ENCODE measurements at places on chromosomes 6 and 20.

GRCh38 chr20:63733579-63734081 lies 2.8 kb upstream of the LIME1 start:
- DNase-seq = no peak

DNA sequence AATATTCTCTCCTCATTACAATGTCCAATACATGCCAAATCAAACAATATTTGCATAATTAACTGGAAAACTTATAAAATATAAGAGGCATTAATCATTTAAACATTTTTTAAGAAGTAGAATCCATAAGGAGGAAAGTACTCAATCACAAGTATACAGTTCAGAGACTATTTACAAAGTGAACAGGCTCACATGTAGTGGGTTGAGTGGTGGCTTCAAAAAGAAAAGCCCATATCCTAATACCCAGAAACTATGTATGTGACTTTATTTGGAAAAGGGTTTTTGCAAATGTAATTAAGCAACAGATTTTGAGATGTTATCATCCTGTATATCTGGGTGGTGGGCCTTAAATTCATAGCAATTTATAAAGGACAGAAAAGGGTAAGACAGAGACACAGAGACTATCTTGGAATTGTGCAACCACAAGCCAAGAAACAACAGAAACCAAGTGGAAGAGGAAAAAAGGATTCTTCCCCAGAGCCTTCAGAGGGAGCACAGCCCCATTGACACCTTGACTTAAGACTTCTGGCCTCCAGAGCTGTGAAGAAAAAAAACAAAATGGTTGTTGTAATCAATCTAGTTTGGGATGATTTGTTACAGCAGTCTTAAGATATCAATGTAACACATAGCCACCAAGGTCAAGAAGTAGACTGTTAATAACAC lies 32.7 kb upstream of the CRISP1 start:
- DNase-seq = no peak

DNA sequence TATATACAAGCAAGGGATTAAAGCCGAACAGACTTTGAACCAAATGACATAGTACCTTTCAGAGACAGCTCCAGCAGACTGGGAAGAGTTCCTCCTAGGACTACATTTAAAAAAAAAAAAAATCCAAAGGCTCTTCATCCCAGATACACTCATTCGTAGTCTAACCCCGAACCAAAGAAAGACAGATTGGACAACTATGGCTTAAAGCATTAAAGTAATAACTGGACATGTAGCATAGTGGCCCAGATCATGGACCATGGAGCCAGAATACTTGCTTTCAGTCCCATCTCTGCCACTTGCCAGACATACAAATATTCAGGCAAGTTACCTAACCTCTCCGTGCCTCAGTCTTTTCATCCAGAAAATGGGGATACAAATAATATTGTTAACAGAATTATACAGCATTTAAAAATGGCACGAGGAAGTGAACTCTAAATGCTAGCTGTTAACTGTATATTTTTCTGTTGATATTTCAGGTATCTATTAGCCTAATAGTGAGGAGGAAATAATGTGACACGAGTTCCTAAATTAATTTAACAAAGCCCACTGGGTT lies 123.7 kb downstream of the HIVEP2 start:
- DNase-seq = no peak

- DNase-seq = no peak
These were observed 27.8 kb upstream of the GATA5 start for GRCh38 chr20:62503401-62504178.

- DNase-seq = no peak
These were observed 138.0 kb upstream of the TBX18 start for GRCh38 chr6:84902354-84902928.

- no peak for DNase-seq
These were observed 12.9 kb upstream of the OCSTAMP start for GRCh38 chr20:46563170-46563859.

DNA sequence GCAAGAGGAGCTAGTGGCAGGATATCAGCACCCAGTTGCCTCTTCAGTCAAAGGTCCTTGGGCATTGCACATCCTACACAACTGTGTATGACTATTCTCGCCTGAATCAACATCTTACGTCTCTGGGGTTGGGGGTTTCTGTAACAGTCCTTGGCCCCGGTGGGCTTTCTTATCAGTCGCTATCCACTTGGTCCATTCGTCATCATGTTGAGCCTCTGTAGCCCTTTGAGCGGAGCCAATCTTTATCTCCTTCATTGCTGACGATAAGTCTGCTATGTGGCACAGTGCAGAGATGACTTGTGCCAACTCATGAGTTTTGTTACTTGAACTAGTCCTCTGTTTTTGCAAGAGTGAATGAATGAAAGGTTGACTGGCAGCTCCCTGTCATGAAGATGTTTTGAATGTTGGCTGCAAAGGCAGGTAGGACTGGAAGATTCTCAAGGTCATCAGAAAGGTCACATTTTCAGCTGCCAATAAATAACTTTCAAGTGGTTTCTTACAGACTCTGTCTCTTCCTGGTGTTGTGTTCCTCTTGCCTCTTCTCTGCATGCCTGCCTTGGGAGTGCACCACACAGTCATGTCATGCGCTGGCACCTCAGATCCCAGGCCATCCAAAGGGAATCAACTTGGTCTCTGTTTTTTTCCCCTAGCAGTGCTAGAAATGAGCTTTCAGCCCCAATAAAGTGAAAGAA lies 238.9 kb downstream of the SLC24A3 start:
- no peak for DNase-seq

- DNase-seq = no peak
These were observed 30.6 kb upstream of the RIPOR2 start for GRCh38 chr6:24966381-24966780.

DNA sequence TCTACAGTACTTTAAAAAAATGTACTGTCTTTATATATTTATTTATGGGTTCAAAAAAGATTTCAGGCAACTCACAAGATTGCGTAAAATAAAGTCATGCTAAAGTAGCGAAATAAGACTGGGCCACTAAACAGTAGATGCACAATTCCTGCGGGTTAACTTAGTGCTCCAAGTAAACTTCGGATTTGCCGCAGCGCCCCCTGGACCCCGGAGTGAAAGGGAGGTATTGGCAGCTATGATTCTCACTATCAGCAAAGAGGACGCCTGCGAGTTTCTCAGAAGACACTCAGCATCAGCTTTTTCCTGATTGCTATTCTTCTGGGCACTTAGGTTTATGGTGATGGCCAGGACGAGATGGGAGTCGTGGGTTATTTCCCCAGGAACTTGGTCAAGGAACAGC lies 1.4 kb downstream of the OTOR start:
- DNase-seq = no peak

GRCh38 chr6:158409451-158409850 lies 97.2 kb downstream of the TULP4 start:
- DNase-seq = no peak

DNA sequence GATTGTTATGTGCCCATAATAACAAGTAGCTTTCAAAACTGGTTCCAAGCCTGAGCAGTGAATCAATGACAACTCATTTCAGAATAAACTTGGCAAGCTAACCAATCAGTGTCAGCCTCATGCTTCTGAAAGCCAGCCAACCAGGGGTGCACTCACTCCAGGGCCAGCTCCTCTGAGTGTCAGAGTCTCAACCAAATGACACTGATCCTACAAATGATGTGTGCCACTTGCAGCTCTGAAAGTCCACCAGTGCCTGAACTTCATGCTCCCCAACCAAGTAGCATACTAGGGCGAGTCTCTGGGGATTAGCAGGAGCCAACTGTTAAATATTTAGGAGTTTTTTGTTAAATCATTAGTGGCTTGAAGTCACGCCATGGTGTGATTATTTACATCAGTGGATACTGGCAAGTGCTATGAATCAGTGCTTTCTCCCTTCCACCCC lies 4.5 kb downstream of the IYD start:
- DNase-seq = no peak

DNA sequence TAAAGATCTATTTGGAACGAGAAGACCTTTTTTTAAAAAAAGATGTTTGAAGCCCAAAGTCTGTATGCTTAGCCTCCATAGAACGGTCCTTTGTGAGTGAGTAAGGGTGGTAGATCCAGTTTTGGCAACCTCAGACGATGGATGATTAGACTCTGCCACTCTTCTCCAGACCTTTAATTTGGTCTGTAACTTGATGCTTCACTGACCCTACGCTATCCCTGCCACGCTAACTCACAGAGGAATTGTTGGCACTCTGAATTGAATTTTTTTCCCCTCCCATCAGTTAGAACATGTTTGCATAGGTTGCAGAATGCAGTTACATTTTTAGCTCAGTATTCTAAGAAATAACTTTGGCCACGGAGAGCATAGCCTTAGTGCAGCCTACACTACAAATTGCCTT lies 15.8 kb upstream of the DEK start:
- DNase-seq = no peak

GRCh38 chr6:43578748-43579147 lies 2.8 kb downstream of the POLH start:
- DNase-seq = no peak

DNA sequence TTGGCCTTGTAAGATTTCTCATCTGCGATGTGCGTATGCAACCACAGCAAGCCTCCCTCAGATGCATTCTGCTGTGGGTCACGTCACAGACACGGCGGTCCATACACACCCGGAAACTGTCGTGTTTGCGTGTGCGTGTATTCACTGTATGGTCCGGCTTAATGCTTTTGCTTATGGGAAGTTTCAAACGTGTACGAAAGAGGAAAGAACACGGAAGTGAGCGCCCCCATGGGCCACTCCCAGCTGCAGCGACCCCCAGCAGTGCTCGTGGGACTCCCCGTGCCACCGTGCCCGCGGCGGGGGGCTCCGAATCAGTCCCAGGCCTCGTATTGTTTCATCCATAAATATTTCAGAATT lies 10.2 kb downstream of the DLL1 start:
- DNase-seq = no peak

DNA sequence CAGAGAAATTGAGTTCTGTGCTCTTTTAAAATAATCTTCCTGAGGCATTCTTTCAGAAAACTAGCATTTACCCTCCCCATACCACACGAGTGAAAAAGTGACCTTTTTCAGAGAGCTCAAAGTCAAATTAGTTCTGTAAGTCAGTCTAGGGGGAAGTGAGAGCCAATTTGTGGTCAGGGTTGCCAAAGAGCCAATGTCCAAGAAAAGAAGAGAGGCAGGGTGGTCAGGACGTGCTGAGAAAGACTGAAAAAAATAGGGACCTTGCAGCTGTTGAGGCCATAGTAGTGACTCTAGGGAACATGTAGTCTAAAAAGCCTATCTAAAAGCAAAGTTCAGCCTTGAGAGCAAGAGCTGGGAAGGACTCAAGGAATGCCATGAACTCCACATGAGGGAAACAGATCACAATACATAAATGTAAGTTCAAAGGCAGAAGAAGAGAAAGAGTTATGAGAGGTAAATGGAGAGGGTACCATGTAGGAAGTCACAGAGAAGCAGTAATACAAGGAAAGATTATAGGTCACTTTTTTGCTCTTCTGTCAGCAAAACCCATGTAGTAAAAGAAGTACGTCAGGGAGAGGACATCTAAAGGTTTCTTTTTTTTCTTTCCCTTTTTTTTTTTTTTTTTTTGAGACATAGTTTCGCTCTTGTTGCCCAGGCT lies 565.1 kb upstream of the FLRT3 start:
- no peak for DNase-seq

GRCh38 chr6:72290620-72291019 lies 331.2 kb upstream of the KCNQ5 start:
- DNase-seq = no peak

DNA sequence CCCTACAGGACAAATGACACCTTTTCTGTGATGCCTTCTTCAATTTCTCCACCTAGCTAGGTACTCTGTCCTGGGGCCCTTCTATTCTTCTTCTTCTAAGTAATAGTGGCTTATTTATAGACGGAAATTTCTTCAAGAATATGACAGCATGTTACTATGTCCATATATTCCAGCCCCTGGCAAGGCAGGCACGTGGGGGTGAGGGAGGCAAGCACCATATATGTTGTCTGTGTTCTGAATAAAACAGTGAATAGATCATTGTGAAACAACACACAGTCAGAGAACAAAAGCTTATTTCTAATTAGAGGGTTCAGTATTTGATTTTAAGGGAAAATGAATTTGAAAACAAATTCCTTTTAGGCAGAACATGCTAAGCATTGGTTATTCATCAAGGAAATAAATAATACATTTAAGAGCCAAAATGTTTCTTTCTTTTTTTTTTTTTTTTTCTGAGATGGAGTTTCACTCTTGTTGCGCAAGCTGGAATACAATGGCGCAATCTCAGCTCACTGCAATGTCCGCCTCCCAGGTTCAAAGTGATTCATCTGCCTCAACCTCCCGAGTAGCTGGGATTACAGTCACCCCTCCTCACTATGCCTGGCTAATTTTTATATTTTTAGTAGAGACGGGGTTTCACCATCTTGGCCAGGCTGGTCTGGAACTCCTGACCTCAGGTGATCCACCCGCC lies 6.2 kb downstream of the HEBP2 start:
- DNase-seq = no peak

DNA sequence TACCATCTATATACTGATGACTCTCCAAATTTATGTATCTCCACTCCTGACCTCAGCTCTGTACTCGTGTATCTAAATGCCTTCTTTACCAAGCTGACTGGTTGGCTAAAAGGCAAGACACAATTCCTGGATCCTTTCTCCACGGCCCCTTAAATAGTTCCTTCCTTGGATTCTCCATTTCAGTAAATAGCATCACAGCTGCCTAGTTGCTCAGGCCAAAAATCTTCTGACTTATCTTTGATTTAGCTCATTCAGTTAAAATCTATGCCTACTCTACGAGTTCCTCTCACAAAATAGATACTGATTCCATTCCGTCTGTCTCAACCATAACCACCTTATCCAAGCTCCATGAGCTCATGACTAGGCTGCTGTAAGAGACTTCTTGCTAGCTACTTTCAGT lies 49.5 kb upstream of the LY86 start:
- no peak for DNase-seq

- no peak for DNase-seq
These were observed 38.3 kb upstream of the ID1 start for GRCh38 chr20:31566658-31567379.

DNA sequence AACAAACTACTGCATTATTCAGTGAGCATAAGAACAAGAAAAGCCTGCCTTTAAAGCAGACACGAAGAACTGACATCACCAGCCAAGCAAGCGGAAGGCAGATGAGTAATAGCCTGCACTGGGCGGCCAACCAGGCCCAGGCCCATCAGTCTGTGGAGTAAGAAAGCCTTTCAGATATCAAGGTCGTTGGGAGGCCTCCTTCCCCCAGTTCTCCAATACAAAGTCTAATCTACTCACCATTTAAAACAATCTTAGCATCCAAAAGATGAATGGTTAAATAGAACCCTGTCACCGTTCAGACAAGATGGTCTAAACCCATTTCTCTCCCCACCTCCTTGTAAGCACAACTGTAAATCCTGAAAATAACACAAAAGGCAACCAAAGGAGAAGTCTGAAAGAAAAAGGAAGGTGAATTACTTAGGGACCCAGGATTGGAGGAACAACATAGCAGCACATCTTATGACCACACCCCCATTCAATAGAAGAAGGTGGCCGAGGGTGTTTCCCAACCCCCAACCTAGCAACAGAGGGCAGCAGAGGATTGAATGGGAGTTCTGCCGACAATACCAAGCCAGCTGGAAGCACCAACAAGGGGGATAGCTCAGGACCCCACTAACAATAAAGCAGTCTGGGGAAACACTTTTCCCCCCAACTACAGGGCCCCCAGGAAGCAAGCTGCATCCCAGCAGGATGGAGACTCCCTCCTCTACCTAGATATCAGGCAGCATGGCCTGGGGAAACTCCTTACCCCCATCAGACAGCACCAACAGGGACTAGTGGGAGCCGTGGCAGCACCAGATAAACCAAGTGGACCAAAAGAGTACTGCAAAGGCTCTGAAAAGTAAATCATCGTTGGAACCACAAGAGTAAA lies 67.9 kb downstream of the ZHX3 start:
- DNase-seq = no peak

Data from cortex of kidney (tissue), 1 donor.